ENCODE measurements at places on chromosomes 4 and X.

DNA sequence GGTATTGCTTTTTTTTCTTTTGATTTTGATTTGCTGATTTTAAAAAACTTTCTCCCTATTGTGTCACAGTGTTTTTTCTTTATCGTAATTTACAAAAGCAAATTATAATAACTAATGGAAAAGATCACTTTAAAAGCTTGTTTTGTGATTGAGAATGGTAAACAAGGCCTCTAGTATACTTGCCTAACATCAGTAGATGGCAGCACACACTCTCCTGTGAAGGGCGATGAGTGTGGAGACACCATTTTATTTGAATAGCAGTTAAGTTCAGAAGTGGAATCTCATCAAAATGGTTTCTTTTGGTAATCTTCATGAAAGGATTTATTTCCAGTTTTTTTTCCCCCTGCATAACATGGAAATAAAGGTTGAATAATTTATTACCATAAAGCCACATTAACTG, 72.3 kb downstream of the PAK3 start:
- DNase-seq: no peak

GRCh38 chr4:15756361-15756861, 21.7 kb upstream of the CD38 start:
- DNase-seq: peak; percentile 88

DNA sequence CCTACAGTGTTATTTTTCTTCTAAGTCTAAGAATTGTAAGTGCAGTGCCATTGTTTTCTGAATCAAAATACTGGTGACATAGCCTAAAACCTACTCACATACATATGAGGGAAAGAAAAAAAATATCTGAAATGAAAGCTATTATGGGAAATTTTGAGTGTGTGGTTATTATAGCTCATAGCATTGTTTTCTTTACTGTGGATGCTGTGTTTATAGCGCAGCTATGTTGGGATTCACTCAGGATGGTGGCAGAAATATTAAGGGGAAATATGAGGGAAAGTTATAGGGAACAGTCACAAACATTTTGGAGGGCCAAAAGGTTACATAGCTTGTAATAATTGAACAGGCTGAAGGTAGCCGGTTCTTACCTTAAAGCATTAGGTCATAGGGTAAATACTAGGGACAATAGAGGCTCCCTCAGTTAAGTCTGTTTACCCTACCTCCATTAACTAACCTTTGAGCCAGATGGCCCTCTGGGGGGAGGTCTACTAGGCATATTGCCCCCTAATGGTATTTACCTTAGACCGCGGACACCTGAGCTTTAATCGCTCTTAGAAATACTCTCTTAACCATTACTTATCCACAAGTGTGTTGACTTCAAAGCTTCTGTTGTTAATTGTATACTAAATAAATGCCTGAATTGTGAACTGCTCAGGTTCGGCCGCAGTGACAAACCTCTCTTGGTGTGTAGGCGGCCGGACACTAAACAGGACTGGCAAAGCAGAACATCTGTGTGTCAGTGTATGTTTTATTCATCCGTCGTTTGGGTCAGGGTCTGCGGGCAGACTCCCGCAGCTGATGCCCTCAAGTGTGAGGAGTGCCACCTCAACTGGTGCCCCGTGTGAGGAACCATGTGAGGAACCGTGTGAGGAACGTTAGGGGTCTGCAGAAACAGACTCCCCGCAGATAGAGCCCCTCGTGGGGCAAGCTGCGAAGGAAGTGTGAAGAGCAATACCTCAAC, 21.3 kb upstream of the SULT1B1 start:
- DNase-seq: no peak

GRCh38 chr4:108007984-108008383, 18.3 kb downstream of the HADH start:
- DNase-seq: no peak

DNA sequence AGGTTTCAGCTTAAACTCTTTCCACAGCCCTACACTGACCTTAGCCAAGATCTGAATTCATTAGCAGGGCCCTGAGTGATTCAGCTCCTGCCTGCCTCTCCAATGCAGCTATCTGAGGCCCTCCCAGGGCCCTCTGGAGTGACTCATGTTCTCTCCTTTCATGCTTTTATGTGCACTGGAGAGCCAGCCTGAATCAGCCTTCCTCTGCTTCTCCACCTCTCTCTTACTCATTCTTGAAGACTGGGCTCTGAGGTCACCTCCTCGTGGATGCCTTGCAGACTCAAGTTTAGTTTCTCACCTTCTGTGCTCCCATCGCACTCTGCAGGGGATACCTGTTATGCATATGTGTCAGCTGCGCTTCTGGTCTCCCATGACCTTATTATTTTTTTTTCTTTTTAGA, 3.1 kb upstream of the OCIAD2 start:
- no peak for DNase-seq

GRCh38 chr4:95758001-95758400, 81.9 kb upstream of the PDHA2 start:
- DNase-seq: no peak

DNA sequence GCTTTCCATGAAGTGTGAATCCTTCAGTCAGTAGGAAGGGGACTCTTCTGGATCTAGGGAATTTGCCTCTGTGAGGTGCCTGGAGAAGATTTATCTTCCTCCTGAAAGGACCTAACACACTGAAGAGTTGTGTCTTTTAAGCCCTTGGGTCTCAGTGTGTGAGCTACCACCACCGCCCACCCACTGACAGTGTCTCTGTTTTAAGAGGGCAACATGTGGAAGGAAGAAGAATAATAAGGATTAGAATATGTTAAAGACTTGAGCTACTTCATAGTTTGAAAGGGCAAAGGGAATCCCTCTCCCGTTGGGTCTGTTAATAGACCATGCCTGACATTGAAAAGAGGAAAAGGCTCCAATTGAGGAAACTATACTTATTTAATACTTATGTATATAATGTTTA, 64.3 kb upstream of the TLR2 start:
- no peak for DNase-seq

- DNase-seq: no peak
These were observed 8.7 kb downstream of the SMARCAD1 start for GRCh38 chr4:94216394-94216793.

Data from activated CD4-positive, alpha-beta T cell treated with anti-CD3 and anti-CD28 coated beads, Interleukin-2, amount 10 ng/mL, durations not matched to agents 7 days and 5 days (primary cell).